ENCODE measurements at places on chromosomes 3 and 15.
A peak's percentile ranks its signal among the peaks of the same experiment; 100 is the strongest.

DNA sequence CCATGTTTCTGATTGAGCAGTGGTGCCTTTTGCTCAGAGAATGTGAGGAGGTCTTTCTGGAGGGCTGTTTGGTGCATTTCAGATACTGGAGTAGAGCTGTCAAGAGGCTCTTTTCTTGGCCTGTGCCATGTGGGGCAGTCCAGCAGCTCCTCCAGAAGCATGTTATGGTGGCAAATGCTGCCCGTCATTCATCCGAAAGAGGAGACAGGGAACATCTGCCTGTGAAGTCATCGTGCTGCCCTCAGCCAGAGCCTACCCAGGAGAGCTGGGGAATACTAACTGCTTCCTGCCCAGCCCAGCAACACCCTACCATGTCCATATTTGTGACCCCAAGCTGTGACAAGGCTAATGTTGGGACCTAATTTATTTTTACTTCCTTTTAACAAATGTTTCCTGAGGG is 82.2 kb upstream of the SLC6A6 start:
- no peak for DNase-seq

GRCh38 chr3:62587169-62587568 is 213.8 kb upstream of the FEZF2 start:
- DNase-seq: no peak

- no peak for DNase-seq
Measured at GRCh38 chr3:9951598-9951961, 628 bp downstream of the PRRT3 start.

DNA sequence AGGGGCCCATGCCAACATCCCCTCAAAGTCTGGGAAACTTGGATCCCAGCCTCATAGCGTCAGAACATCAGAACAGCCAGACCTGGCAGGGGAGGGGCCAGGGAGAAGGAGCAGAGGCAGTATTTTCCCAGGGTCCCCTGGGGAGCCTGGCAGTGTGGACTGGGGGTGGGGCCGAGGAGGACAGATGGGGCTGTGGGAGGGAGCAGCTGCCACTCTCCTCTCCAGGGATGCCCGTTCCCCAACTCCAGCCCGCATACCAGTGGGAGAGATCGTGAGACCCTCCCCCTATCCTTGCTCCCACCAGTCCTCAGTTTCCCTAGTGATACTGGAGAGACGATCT is 6.5 kb upstream of the DNAJB8 start:
- DNase-seq: no peak

GRCh38 chr3:58063022-58063815 is 55.0 kb downstream of the FLNB start:
- no peak for DNase-seq

DNA sequence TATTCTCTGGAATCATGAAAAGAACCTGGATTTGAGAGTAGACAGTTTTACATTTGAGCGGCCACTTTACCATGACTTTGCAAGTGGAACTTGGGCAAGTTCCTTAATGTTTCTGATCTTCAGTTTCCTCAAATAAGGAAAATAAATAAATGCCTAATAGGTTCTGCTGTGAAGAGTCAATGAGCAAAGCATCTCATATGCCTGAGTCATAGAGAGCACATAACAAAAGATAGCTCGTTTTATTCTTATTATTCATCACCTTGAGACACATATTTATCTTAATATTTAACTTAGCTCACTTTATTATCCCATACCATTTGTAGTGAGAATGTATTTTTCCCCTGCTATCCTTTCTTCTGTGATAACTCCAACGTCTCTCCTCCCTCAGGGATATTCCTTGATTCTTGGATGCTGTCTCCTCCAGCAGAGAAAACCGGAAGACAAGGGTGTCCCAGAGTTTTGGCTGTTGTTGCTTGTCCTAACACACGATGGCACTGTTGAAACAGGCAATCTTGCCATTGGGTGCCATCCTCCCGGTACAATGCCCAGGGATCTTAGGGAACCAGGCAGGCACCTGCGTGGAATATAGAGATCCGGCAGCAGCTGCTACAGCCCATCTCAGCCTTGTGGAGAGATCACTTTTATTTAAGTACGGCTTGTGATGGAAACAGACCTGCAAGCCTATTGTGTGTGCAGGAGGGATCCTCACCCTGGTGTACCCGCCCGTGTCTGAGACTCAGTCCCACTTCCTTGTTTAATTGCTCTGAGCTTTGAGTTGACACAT is 33.3 kb upstream of the VPS33B start:
- DNase-seq: peak; percentile 57

DNA sequence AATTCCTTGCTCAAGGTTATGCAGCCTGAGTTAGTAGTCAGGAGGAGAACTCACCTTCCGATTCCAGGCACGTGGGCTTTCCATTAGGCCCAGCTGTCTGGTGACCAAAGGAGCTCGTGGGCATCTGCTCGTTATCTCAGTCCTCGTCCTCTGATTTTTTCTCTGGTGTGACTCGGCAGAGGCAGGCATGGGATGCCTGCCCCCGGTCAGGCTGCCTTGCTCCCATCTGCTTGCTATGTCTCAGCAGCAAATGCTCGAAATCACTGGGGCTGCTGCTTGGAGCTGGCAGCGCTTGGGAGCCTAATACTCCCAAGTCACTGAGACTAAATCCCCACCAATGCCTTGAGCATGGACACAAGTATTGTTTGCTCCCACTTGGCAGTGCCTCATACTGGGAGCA is 84.5 kb upstream of the NMNAT3 start:
- DNase-seq: no peak

DNA sequence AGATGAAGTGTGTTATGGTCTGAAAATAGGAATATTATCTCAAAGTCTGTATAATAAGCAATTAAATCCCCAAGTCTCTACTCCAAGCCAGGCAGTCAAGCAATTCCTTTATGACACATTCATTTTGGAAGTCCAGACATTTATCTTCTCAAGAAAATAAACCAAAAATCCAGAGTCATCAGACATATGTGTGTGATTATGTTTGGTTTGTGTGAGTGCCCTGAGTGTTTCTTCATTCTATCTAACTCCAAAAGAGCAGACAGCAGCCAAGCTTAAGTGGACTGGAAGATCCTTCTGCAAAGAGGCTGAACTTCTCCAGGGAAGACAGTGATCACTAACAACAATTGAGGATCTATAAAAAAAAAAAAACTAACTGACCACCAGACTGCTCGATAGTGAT is 239.8 kb downstream of the STAG1 start:
- DNase-seq: no peak

DNA sequence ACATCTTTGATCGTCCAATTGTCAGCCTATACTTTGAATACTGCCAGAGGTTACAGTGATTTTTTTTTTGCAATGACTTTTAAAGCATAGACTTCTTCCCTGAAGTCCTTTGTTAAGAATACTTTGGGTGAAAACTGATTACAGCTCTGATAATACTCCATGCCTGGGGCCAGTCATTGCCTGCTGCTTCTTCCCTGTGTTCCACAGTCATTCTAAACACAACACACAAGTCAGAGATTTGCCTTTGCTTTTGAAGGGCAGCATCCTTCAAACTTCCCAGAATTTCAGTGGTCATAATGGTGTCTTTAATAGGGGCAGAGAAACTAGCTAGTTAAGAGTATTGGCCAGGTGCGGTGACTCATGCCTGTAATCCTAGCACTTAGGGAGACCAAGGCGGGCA is 153.7 kb upstream of the PLAAT1 start:
- DNase-seq: no peak

DNA sequence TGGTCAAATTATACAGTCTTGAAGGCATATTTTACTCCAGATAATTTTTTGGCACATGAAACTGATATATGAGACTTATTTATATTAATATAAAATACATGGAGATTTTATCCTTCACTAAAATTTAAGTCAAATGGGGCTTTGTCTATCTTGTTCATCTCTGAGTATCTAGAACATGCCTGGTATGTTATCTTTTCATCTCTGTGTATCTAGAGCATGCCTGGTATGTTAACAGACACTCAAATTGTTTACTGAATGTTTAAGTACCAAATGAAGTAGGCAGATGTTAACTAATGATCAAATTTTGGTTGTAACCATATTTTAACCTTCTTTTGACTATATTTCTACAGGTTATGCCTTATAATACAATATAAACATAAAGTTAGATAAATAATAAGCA is 7.7 kb downstream of the GTF2A2 start:
- DNase-seq: no peak

DNA sequence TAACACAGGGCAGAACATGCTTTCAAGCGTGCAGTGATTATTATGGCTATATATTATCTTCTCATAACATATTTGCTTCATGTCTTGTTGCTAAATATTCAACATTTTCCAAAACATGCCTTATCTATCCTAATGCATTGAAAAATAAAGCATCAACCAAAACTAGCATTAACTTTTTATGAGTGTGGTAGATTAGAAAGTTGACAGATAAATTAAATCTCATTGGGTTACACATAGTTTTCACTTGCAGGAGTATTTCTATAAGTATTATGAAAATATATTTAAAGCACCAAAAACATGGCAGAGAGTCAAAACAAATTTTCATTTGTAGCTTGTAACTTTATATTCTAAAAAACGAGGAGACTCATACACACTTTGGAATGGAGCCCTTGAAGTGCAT is 141.5 kb downstream of the CADM2 start:
- no peak for DNase-seq

DNA sequence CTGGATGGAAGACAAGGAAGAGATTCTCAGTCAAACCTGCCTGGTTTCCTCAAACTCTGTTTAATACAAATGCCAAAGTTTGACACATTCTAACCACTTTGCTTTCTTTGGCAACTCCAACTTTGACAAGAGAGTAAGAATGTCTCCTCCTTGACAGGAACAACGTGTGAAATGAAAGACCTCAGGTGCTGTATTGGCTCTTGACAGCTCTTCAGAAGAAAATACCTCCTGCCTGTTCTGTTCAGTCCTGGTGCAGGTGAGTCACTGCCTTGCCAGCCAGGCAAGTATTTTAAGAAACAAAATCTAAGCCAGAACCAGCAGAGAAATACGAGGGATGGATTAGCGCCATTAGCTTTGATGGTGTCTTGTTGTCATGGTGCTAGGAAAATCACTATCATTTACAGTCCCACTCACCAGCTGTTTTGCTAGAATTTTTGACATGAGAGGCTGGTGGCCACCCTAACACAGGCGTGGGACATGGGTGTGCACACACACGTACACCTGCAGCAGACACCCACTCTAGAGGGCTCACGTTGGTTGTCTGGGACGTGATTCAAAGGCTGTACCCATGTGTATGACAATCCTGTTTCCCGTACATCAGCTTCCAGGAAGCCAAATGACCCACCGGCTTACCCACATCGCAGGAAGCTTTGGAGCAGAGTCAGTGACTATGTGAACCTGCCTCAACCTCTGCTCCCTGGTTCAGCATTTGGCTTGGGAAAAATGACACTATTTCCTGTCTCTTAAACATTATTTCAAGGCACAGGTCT is 60.4 kb downstream of the CCNL1 start:
- DNase-seq: no peak

DNA sequence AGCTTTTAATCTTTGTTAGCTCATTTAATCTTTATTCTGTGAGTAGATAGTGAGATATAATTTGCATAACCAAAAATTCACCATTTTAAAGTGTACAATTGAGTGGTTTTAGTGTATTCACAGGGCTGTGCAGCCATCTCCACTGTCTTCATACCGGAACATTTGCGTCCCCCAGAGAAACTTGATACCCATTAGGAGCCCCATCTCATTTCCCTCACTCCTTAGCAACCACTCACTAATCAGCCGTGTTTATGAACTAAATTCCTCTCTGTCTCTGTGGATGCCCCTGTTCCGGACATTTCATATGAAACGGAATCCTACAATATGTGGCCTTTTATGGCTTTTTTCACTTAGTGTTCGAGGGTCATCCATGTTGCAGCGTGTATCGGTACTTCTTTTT is 38.2 kb downstream of the PAK2 start:
- no peak for DNase-seq

DNA sequence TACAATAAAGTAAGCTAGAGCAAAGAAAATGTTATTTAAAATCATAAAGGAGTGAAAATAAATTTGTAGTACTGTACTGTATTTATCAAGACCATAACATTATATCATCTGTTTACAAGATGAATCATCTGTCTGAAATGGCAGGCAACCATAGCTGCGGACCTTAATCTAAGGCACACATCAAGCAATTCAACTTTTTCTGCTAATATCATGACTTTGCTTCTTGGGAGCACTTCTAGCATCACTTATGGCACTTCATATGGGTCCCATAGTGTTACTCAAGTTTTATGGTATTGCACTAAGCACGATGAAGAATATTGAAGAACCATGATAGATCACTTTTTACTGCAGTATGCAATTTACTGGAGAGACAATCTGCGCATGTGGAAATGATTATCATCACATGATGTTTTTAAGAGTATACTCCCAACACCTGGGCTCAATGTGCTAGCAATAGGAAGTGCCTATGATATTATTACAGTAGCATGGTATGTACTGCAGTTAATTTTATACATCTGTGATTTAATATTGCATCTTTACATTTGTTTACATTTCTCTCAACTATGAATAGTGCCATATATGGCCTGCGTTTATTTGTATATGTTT is 137.7 kb upstream of the NECTIN3 start:
- DNase-seq: no peak

DNA sequence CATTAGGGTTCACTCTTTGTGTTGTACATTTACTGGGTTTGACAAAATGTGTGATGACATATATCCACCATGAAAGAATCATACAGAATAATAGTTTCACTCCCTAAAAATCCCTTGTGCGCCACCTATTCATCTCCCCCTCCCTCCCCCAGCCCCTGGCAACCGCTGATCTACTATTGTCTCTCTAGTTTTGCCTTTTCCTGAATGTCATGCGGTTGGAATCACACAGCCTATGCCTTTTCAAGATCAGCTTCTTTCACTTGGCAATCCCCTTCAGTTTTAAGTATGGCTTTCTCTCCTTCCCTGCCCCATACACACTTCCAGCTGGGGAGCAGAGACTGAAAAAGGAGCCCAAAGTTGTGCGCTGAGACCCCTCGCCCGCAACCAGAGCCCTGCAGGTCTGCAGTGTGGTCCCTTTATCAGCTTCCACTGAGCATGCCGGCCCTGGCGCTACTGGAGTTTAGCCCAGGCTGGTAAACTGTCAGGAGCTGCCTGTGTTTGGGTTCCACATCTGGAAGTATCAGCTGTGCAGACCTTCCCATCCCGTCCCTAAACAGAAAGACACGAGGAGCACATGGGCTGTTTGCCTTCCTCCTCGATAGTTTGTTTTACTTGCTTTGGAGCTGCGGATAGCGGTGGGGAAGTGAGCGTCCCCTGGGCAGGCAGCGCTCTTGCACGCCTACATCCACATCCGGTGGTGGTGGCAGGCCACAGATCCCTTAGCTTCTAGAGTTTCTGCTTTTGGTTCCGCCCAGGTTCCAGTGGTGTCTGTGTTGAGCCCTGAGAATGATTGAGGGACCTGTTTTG is 12.3 kb downstream of the BOC start:
- no peak for DNase-seq

- DNase-seq: no peak
Measured at GRCh38 chr15:41254560-41254959, 23.5 kb downstream of the CHP1 start.

GRCh38 chr3:22392859-22393258 is 641.8 kb upstream of the ZNF385D start:
- no peak for DNase-seq

GRCh38 chr3:151796105-151796680 is 17.7 kb upstream of the AADAC start:
- DNase-seq: no peak
